ENCODE measurements at places on chromosomes 13 and 19.

DNA sequence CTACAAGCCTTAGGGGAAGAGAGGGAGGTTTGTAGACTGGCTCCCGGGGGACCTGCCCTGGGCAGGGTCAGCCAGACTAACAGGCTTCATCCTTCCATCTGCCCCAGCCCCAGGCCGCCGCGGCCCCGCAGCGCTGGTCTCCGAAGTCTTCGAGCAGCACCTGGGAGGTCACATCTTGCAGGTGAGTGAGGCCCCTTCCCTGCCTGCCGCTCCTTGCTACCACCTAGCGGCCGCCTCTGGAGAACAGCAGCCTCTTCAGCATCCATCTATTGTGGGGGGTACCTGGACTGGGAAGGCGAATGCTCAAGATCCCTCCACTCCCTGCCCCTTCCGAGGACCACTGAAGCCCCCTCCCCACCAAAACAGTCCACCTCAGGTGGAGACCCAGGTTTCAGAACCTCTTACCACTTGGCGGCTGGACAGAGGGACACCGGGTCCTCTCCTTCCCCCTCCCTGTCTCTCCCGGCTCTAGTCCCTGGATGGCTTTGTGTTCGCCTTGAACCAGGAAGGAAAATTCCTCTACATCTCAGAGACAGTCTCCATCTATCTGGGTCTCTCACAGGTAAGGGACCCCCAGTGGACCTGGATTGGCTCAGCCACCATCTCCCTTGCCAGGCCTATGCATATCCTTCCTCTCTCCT lies 12.7 kb downstream of the NPAS1 start:
- no peak for DNase-seq

GRCh38 chr13:64457976-64458375 lies 2772.2 kb downstream of the PCDH9 start:
- DNase-seq, result peak; percentile 51

DNA sequence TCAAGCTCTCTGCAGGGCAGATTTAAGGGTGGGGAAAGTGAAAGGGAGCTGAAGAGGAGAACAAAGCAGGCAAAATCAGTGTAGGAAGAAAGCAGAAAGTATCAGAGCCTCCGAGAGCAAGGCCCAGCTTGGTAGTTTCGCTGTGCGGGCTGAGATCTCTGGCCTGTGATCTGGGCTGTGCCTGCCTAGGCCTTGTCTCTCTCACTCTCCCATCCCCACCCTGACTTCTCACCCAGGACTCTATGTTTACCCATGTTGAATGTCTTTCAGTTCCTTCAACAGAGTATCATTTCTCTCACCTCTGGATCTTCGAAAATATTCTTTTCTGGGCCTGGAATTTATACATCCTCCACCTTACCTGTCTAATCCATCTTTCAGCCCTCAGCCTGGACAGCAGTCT lies 391.3 kb downstream of the FOXO1 start:
- DNase-seq, result no peak

DNA sequence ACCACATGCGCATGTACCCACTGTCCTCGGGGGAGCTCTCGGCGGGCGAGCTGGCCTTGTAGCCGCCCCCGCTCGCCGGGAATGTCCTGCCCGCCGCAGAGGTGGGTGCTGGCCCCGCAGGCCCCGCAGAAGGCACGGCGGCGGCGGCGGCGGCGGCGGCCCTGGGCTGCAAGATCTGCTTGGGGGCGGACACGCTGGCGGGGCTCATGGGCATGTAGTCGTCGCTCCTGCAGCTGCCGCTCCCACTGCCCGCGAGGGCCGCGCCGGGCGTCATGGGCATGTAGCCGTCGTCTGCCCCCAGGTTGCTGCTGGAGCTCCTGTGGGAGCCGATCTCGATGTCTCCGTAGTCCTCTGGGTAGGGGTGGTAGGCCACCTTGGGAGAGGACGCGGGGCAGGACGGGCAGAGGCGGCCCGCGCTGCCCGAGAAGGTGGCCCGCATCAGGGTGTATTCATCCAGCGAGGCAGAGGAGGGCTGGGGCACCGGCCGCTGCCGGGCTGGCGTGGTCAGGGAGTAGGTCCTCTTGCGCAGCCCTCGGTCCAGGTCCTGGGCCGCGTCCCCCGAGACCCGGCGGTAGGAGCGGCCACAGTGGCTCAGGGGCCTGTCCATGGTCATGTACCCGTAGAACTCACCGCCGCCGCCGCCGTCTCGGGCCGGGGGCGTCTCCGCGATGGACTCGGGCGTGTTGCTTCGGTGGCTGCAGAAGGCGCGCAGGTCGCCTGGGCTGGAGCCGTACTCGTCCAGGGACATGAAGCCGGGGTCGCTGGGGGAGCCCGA lies 2.4 kb downstream of the IRS2 start:
- DNase-seq, result no peak

DNA sequence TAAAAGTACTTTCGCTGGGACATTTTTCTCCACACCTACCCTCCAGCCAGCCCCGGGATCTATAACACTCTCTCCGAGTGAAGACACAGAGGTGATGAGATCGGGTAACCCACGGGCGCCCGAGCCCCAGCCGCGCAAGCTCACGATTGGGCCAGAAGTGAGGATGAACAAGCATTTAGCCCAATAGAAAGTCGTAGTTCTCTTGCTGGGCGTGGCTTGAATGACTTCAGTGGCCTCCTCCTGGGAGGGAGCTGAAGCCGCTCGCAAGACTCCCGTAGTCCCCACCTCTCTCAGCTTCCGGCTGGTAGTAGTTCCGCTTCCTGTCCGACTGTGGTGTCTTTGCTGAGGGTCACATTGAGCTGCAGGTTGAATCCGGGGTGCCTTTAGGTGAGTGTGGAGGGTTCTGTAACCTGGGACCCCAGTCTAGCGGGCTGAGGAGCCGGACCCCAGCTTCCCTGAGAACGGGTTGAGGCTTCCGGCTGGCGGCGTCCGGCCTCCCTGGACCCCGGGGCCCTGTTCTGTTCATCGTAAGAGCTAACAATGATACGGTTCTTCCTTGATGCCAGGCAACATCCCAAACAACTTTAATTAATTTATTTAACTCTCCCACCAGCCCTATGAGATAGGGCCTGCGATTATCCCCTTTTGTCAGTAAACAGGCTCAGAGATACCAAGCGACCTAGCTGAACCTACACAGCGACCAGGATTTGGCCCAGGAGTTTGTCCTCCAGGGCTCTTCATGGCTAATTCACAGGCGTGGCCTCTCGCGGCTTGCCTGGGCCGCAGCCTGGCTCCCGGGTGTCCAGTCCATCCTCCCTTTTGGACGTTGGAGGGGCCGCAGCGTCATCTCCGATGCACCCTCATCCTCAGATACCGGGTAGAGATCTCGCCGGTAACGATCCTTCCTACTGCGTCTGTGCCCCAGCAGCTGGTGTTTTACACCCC lies at the start of gene COX6B1:
COX6B1 (plus strand) TSS at position 307 of the 945 bp plus-strand sequence. CDS start 2,921 bp downstream, outside the sequence.
- peak; percentile 98 for DNase-seq

DNA sequence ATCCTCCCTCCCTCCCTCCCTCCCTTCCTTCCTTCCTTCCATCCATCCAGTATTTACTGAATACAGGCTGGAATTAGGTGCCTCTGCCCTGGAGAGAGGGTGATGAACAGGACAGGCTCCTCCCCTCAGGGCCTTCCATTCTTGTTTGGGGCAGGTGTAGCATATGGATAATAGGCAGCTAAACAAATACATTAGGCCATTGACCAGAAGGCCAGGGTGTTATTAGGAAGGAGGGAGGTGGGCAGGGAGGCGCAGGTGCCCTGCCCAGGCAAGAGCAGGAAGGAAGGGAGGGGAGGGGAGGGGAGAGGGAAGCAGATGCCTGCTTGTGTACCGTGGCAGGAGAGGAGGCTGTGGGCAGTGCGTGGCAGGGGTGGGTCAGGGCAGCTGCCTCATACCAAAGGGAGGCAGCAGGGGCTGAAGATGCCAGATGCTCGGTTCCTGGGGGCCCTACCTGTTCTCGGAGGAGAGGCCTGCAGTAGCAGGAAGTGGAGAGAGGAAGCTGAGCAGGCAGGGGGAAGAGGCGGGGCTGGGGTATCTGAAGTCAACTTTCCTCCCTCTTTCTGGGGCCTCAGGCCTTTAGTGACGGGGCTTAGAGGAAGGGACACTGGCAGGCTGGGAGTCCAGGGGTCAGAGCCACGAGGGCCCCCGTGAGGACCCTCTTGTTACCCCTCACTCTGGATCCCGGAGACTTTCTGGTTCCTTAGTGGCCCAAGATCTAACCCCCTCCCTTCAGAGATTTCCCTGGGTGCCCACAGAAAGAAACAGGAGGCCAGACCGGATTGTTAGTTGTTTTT lies at the start of gene RINL:
RINL (minus strand) TSS at position 495 of the 794 bp plus-strand sequence. CDS start 1,533 bp downstream, outside the sequence.
- DNase-seq, result no peak

GRCh38 chr19:17041976-17042375 lies 15.4 kb upstream of the CPAMD8 start:
- peak; percentile 46 for DNase-seq

DNA sequence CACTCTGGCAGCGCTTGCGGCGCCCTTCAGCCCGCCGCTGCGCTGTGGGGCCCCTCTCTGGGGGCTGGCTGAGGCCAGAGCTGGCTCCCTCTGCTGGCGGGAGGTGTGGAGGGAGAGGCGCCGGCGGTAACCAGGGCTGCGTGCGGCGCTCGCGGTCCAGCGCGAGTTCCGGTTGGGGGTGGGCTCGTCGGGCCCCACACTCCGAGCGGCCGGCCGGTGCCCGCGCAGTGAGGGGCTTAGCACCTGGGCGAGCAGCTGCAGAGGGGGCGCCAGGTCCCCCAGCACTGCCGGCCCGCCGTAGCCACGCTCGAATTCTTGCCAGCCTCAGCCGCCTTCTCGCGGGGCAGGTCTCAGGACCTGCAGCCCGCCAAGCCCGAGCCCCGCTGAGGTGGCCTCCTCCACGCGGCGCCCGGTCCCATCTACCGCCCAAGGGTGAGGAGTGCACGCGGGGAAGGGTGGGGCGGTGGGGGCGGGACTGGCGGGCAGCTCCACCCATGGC lies 879.0 kb upstream of the SLITRK5 start:
- no peak for DNase-seq

- peak; percentile 81 for DNase-seq
Measured at GRCh38 chr13:80131204-80131603, 209.7 kb downstream of the SPRY2 start.

DNA sequence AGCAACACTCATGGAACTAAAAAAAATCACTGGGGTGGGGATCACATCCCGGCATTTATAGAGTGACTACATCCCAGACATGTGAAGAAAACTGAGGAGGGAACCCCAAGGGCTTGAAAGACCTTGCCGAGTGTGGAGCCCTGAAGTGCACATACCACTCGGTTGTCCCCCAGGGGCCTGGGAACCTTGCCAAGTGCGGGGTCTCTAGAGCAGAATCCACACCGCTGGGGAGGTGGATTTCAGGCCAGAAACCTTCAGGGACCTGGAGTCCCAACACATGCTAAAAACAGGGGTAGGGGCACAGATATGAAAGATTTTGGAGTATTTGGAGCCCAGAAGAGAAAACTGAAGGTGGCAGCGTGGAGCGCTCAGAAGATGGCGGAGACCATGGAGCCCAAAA lies 35.2 kb downstream of the ERICH4 start:
- no peak for DNase-seq

DNA sequence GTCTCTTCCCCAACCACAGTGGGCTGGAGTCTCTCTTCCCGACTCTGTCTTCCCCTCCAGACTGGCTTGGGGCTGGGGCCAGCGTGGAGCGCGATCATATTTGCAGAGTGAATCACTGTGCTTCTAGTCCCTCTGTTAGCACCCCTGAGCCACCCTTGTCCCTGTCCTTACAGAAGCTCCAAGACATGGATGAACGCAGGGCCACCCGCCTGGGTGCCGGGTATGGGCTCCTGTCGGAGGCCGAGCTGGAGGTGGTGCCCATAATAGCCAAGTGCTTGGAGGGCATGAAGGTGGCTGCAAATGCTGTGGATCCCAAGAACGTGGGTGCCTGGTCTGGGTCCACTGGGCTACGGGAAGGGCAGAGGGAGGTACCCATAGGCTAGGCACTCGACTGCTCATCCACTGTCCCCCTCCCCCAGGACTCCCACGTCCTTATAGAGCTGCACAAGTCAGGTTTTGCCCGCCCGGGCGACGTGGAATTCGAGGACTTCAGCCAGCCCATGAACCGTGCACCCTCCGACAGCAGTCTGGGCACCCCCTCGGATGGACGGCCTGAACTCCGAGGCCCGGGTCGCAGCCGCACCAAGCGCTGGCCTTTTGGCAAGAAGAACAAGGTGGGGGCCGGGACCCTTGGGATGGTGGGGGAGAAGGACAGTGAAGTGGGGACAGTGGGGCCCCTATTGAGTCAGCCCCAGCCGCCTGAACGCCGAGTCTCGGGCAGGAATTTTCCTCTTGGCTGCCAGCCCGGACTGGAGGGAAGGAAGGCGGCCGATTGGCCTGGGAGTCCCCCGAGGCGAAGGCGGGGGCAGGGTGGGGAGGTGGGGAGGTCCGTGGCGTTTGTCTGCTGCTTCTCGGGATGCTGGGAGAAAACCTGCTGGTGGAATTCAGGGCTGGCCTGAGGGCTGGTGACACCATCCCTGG lies 5.2 kb downstream of the TRIP10 start:
- DNase-seq, result peak; percentile 95

DNA sequence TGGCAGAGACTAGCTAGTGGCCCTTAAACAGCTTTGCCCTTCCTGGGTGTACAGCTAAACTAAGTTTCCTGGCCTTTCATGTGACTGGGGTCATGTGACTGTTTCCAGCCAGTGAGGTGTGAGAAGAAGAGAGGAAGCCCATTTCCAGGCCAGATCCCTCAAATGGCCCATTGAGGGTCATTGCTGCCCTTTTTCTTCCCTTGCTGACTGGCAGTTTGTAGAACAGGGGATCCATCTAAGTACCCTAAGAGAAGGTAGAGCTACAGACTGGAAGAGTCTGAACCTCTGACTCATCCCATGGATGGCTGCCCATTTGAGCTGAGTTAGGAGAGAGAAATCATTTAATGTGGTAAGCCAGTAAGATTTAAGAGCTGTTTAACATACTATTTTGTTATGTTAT lies 2.8 kb downstream of the SWSAP1 start:
- peak; percentile 86 for DNase-seq

- DNase-seq, result no peak
Measured at GRCh38 chr19:42628411-42629140, 33.9 kb upstream of the CEACAM8 start.

DNA sequence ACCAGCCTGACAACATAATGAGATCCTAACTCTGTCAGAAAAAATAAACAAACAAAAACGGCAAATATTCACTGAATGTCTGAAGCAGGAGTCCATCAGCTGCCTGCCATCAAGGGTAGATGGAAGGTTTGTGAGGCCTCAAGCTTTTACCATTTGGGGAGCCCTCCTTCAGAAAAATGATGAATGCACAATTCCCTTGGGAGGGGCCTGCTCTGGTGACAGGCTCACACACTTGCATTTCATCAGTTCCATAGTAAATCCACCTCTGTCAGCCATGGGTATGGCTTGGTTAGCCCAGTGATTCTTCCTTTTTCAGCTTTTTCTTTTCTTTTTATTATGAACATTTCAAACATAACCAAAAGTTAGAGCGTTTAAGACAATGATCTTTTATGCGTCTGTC lies 26.3 kb upstream of the KATNAL1 start:
- no peak for DNase-seq

GRCh38 chr13:48393698-48394085 lies 19.2 kb downstream of the LPAR6 start:
- no peak for DNase-seq

- no peak for DNase-seq
Measured at GRCh38 chr13:79237981-79238380, 168.1 kb downstream of the RBM26 start.
